CD4-positive, alpha-beta T cell treated with Interleukin-12 subunit alpha and Interleukin-12 subunit beta, for 1 hour (primary cell): ENCODE measurements at places on chromosomes 6 and 20.

DNA sequence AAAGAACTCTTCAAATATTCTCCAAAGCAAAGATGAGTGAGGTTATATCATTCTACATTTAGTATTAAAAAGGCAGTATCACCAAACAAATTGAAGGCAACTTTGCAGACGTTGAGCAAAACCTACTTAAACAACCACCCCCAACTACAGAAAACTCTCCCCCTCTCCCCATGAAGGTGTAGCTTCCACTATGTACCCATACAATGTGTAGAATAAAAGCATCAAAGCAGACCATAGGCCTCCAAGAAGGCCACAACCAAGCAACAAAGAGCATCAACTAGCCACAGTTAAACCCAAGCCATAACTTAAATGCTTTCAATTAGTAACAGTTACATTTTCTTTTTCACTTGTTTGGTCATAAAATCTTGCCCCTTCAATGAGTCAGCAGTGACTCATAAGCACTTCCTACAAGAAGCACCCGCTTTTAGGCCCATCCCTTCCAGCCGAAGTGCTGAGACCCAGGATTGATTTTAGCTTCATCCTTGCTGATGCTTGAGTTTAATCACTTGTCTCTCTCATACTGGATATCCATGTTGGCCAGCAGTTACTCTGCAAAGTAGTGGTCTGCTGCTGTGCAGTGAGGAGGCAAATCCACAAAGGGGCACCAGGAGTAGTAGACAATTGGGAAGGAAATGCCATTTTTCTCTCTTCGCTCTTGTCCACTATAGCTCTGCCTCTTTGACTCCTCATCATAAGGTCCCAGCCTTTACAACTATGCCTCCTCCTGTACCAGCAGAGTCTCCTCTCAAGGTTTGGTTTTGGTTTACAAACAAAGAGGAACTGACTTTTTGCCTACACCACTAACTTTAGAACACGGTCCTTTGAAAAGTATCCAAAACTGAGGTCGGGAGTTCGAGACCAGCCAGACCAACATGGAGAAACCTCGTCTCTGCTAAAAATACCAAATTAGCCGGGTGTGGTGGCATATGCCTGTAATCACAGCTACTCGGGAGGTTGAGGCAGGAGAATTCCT is 8.4 kb upstream of the NUP153 start:
- peak; percentile 30 for DNase-seq

- no peak for DNase-seq
Observed at GRCh38 chr6:165584541-165584940, 78.5 kb downstream of the PDE10A start.

- DNase-seq: no peak
Observed at GRCh38 chr6:39260456-39260855, 31.2 kb upstream of the KCNK5 start.

DNA sequence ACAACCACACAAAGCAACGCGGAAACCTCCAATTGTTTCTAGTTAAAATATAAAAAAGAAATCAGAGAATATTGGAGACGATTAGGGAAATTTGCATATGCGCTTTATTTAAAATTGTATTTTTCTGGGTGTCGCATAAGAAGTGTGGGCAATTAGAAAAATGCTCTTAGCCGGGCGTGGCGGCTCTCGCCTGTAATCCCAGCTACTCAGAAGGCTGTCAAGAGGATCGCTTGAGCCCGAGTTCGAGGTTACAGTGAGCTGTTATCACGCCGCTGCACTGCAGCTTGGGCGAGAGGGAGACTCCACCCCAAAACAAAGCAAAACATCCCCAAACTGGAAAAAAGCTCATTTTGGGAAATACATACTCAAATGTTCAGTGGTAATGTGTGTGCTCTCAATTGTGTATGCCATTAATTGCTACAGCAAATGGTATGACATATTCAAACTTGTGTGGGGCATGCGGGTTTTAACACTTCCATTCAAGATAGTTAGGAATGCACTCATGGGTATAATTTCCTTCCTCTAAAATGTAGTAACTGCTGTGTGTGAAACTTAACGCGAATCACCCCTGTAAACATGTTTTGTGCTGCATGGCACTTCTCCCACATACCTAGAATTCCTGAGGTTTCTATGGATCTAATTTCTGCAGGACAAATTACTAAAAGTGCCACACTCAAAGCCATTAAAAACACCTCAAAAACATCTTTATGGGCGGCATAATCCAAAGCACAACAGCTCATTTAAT is 54.7 kb upstream of the HFE start:
- DNase-seq: peak; percentile 25

DNA sequence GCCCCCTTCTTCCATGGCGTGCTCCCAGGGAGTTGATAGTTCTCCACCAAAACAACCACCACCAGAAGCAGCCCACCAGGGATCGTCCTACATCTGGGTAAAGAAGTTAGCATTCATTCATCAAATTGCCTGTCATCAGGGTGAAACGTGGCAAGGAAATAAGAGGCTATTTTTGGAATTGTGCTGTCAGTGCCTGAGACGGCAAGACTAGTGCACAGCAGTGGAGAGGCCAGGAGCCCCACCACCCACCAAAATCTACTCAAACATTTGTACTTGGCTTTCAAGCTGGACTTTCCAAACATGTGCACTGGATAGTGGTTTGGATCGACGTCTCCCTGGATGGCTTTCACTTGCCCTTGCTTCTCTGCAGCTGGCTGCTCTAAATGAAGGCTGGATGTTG is 44.8 kb downstream of the TXNDC5 start:
- DNase-seq: no peak

DNA sequence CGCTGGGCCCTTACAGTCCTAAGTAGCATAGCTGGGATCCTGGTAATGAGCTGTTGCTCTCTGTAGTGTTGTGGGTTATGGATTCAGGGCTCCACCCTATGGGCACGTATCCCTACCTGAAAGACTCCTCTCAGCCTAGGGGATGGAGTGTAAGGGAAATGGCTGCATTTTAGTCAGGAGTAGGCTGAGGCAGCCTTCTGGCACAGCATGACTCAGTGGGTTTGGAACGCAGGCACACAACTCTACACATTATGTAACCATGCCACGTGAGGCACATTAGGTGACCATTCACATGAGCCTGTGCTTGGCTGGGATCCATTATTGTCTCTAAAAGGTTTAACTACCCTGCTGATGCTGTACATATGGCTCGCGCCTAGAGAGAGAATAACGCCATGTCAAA is 27.8 kb downstream of the HDDC2 start:
- DNase-seq: no peak

DNA sequence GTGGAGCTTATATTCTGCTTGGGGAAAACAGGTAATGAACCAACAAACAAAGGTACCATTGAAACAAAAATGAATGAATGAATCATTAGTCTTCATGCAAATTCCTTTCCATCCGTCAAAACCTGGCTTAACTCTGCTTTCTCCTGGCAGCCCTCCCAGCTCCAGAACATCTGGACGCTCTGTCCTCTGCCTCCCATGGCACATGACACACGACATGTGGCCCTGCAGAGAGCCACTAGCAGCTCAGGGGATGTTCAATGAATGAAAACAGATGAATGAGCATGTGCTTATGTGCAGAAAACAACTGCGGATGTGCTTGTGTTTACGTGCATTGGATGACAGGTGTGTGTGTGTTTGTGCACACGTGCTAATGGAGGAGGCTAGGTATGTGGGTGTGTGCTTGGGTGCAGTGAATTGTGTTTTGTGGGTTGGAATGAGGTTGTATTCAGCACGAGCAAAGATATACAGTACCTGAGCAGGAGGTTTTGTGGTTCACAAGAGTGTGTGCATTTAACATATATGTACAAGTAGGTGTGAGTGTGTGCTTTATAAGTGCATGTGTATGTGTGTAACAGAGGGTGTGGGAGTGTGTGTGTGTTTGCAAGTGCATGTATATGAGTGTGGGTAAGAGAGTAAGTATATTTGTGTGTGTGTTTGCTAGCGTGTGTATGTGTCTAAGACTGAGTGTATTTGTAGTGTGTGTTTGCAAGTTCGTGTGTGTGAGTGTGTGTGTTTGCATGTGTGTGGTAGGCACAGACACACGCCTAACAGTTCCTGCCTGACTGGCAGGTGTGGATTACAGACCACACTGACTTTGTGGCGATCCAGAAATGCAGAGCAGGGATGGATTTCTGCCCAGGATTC is 374.1 kb upstream of the SULF2 start:
- DNase-seq: no peak

- DNase-seq: no peak
Observed at GRCh38 chr6:75094614-75095200, 111.1 kb downstream of the COL12A1 start.

DNA sequence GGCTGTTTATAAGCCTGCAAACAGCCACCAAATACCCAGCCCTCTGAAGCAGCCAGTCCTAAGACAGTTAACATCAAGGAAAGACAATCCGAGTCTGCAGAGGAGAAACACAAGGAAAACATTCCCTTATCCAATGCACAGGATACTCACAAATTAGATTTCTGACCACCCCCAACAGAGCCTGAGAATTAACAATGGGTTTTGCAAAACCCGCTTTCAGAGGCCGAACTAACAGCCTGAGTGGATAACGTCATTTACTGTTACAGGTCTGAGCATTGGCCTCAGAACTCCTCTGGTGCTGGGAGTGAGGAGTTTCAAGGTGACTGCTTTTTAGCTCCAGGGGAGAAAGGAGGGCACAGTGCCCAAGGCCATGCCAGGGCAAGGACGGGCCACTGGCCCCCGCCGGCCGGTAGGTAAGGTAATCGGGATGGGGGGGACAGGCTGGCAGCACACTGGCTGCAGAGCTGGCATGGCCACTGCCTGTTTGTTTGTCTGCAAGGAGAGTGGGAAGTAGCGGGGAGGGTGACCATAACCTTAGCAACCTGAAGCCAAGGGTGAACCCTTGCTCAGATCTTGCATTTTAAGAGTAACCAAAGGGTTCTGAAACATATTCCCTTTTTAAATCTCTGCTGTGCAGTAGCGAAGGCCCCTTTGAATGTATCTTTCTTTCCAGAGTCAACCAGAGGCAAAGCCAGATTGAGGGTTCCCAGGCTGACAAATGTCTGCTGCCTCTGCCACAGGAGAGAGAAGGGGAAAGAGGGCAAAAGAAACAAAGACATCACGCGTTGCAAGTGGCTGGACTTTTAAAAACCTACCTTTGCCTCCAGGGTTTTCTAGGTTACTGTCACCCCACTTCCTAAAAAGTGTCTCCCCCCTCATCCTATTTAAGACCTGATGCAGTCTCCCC is 3.9 kb downstream of the ZMYND8 start:
- no peak for DNase-seq

GRCh38 chr20:47927944-47928343 is 142.7 kb upstream of the SULF2 start:
- no peak for DNase-seq

- DNase-seq: no peak
Observed at GRCh38 chr6:167987396-167988153, 9.9 kb upstream of the KIF25 start.

GRCh38 chr6:112180095-112180820 is 74.1 kb downstream of the LAMA4 start:
- peak; percentile 75 for DNase-seq

DNA sequence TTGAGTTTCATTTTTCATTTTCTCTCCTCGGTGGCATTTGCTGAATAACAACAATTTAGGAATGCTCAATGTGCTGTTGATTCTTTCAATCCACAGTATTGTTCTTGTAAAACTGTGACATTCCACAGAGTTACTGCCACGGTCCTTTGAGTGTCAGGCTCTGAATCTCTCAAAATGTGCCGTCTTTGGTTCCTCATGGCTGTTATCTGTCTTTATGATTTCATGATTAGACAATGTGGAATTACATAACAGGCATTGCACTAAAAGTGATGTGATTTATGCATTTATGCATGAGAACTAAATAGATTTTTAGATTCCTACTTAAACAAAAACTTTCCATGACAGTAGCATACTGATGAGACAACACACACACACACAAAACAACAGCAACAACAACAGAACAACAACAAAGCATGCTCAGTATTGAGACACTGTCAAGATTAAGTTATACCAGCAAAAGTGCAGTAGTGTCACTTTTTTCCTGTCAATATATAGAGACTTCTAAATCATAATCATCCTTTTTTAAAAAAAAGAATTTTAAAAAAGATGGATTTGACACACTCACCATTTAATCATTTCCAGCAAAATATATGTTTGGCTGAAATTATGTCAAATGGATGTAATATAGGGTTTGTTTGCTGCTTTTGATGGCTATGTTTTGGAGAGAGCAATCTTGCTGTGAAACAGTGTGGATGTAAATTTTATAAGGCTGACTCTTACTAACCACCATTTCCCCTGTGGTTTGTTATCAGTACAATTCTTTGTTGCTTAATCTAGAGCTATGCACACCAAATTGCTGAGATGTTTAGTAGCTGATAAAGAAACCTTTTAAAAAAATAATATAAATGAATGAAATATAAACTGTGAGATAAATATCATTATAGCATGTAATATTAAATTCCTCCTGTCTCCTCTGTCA is 88.1 kb downstream of the SNAP25 start:
- peak; percentile 16 for DNase-seq

DNA sequence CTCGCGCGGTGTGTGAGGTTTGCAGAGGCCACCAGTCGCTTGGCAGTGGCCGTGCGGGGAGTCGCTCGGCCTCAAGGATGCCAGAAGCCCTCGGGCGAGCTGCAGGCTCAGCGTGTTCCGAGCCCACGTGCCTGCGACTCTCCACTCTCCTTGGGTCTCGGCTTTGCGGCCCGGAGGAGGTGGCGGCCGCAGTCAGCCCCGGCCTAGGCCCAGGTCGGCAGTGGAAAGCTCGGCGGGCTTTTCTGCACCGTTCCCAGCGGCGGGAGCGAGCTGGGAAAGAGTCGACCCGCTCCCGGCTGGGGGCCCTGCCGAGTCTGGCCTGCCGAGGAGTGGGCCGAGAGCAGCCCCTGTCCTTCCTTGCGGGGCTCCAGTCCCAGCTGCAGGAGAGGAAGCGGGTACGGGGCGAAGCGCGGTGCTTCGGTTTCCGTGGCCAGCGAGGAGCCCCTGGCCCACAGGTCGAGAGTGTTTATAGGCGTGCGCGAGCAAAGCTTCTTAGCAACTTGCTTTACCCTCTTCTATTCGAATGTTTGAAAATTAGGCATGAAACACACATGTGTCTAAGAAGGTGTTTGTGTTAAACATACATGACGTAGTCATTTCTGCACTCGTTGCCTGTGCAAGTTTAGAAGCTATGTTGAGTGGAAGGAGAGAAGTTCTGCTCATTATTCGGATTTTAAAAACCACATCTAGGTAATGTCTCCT is 5.6 kb downstream of the FOXC1 start:
- DNase-seq: no peak

DNA sequence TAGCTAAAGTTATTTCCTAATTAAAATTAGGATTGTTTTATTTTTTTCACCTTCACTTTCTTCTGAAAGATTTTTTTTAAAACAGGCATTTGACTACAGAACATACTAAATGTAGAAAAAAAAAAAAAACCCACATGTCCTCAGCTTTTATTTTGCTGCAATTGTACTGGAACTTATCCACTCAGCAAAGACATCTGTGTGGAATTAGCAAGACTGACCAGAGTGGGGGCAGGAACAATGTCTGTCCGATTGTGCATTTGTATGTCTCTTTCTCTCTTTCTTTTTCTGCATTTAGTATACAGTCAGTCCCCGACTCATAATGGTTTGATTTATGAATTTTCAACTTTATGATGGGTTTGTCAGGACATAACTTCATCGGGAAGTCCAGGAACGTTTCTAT is 77.3 kb downstream of the CHD6 start:
- DNase-seq: no peak
